ENCODE measurements at places on chromosomes 2 and 18.
A peak's percentile ranks its signal among the peaks of the same experiment; 100 is the strongest.

GRCh38 chr2:45789961-45790723 lies 138.7 kb downstream of the PRKCE start:
- no peak for DNase-seq

GRCh38 chr18:62336618-62337017 lies 11.5 kb downstream of the TNFRSF11A start:
- DNase-seq = no peak

DNA sequence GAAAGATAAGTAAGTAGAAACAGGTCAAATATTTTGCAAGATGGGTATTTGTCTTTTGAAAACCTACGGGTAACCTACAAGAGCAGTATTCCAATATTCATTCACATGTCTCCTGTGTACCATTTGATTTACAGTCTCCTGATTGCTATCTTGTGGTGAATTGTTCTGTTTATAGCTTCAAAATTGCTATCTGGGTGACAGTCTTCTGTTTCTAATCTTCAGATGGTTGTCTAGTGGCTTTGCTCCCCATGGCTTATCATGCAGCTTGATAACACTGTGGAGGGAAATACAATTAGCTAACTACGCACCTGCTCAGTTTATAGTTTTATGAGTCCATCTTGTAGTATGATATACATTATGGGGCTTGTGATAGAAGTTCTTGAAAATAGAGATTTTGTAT lies 816.8 kb downstream of the CPS1 start:
- no peak for DNase-seq

DNA sequence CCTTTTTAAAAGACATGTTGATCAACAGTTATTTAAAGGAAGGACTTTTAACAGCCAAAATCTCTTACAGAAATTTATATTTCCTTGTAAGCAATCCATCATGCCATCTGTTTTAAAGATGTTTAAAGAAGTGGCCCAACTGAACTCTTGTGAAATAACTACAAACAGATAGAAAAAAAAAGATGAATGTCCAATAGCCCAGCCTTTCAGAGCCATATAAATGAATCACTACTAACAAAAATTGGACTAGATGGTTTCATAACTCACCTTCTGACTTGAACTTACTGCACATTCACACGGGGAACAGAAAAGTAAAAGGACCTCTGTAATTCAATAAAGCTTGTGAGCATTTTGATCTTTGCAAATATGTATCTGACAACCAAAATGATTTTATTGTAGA lies 319.0 kb upstream of the CHAC2 start:
- DNase-seq = no peak

DNA sequence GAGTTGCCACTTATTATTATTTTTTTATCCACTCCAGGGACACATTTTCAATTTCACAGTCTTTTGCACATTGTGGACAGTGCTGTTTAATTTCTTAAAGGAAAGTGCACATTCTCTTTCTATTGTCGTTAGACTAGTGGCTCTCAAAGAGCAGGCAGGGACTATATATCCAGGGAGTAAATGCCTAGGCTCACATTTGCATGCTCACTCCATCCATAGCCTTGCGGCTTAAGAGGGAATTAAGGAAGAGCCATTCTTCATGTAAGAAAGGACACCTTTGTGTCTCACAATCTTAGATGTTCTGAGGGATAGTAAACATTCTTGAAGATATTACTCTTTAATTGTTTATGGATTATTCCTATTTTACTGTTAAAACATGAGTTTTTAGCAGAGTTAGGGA lies 70.8 kb downstream of the FIGN start:
- DNase-seq = no peak

GRCh38 chr18:48278081-48278480 lies 131.1 kb downstream of the ZBTB7C start:
- DNase-seq = no peak

DNA sequence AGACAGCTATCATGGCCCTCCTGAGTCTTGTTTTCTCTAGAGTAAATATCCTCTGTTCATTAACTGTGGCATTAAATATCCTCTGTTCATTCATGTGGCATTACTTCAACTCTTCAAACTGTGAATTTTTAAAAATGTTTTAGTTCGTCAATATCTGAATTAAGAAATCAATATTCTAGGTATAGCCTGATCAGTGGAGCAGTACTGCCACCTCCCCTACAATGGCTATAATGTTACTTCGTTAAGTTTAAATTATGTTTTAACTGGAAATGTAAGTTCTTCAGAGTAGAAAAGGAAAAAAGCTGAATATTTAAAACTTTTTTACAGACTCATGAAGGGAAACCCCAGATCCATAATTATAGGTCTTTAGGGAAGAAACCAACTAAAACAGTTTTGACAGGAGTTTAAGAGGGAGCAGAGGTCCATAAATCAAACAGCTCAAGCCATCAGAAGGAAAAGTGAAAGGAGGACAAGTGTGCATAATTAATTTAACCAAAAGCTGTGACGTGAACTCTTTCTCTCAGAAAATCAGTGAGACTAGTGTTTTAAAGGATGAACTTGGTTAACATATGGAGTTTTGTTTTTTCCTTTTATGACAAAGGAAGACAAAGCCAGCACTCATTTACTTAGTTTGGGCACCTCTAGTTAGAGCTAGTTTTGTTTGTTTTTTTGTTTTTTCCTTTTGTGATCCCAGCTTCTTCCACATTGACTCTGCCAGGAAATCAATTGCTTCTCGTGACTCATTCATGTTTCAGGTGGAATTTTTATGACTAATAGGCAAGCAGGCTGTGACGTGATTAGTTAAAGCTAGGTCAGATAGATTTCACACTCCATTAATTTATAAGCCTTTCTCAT lies 44.9 kb downstream of the RBBP8 start:
- peak; percentile 64 for DNase-seq
